Frontal cortex (tissue), 4 donors: ENCODE measurements at places on chromosomes 6 and 20.

- no peak for DNase-seq
Measured at GRCh38 chr6:9461188-9461587, 953.7 kb downstream of the TFAP2A start.

GRCh38 chr20:31863296-31864085 is 6.8 kb downstream of the DUSP15 start:
- no peak for DNase-seq

- no peak for DNase-seq
Measured at GRCh38 chr6:168841609-168842278, 400.8 kb downstream of the SMOC2 start.

DNA sequence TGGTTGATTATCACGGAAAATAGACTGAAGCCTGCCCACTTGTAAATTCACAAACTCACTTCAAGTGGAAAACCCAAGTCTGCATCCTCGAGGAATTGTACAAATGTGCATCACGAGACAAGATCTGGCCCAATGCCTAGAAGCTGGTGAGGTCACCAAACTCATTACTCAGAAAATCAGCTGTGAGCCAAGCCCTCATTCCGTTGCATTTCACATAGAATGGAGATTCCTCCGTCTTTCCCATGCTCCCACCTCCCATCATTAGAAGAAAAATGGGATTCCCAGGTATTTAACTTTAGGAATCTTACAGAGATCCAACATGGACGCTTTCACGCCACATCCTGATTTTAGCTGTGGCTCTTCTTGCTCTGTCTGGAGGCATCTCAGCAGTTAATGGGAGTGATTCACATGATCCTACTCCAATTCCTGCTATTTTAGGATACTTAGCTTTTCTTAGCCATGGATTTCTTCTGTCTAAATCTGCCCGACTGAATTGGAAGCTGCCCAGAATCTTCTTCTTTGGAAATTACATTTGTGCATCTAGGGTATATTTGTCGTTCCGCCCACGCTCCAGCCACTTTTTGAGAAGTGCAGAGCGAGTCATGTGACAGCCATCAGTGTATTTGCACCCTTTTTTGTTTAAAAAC is 68.7 kb upstream of the STMND1 start:
- peak; percentile 69 for DNase-seq

- DNase-seq = no peak
Measured at GRCh38 chr20:43528258-43528875, 20.9 kb downstream of the L3MBTL1 start.

DNA sequence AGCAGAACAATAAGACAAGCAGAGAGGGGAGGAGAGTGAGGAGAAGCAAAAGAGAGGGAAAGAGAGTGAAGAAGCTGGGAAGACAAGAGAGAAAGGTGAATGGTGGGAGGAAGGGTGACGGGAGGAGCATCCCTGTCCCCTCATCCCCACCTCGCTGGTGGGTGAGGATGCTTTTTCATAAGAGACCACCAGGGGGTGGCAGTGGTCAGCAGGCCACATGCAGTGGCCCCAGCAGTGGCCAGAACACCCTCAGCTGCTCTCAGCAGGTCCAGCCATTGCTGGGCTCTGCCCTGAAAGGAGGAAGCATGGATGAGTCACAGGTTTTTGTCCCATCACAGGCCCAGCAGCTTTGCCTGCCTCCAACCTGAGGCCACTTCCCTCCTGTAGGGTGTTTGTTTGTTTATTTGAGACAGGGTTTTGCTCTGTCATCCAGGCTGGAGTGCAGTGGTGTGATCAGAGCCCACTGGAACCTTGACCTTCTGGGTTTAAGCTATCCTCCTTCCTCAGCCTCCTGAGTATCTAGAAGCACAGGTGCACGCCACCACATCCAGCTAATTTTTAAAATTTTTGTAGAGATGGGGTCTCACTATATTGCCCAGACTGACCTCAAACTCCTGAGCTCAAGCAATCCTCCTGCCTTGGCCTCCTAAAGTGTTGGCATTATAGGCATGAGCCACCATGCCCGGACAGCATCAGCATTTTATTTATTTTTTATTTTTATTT is 24.0 kb downstream of the FGD2 start:
- peak; percentile 66 for DNase-seq
